Epithelial cell of esophagus (primary cell): ENCODE measurements at places on chromosomes 7 and 10.

- no peak for DNase-seq
Observed at GRCh38 chr7:47771336-47771989, 176.8 kb downstream of the PKD1L1 start.

GRCh38 chr10:22453320-22453719 lies 108.0 kb downstream of the SPAG6 start:
- DNase-seq: no peak

GRCh38 chr10:9681655-9682054 lies 1336.0 kb upstream of the CELF2 start:
- no peak for DNase-seq

DNA sequence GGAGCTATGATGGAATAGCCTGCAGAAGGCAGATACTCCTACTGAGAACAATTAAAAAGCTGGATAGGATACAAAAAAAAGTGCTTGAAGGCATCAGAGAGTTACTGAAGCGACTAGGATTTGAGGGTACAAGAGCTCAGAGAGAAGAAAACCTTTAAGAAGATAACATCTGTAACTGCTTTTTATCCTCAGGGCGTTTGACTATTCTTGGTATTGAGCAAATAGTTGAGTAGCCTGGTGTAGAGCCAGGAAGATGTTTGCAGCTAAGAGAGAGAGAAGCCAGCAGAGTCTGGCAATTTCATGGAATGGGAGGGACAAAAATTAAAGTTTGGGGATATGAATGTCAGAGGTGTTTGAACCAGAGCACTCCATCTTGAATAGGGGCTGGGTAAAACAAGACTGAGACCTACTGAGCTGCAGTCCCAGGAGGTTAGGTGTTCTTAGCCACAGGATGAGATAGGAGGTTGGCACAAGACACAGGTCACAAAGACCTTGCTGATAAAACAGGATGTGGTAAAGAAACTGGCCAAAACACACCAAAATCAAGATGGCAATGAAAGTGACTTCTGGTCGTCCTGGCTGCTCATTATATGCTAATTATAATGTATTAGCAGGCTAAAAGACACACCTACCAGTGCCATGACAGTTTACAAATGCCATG lies 428.8 kb downstream of the SH2D4B start:
- DNase-seq: no peak

DNA sequence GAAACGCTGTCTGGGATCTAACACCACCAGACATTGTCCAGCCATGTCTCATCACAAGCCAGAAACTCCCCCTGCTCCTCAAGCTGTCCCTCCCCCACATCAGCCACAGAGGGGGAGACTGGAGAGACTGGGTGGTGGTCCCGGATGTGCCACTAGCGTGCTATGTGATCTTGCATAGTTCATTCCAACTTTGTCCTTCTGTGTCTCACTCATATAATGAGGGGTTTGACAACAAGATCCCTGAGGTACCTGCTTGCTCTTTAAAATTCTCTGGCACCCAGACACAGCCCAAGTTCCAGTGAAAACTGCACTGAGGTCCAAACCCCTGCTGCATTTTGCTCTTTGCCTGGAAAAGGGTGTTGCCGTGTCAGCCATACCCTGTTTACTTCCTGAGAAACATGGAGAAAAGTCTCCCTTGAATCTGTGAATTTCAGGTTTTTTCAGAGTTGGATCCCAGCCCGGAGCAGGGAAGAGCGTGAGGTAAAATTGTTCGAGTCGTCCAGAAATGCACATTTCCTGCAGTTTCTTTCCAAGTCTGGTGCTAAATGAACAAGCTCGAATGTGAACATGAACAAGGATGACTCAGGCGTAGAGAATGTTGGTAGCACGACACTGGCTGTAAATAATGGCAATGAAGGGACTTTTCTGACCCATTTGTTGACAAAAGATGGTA lies 156.6 kb downstream of the CCDC3 start:
- peak; percentile 63 for DNase-seq

- peak; percentile 97 for DNase-seq
Observed at GRCh38 chr10:93437086-93437945, 44.8 kb downstream of the MYOF start.

GRCh38 chr7:123797673-123798531 lies 47.1 kb upstream of the HYAL4 start:
- DNase-seq: peak; percentile 96

DNA sequence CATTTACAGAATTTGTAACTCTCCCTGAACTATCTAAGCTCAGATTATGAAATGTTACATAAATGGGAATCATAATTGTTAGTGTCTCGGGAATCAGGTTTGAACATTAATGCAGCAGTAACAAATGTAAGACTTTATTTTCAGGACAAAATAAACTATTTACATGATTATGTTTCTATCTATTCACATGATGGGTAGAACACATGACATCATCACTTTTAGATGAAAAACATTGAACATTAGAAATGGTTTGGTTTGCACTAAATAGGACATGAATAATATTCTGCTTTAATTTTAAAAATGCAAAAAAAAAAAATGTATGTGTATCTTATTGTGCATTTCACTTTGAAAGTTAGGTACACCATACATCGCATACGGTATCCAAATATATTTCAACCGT lies 745.5 kb upstream of the POT1 start:
- DNase-seq: no peak

DNA sequence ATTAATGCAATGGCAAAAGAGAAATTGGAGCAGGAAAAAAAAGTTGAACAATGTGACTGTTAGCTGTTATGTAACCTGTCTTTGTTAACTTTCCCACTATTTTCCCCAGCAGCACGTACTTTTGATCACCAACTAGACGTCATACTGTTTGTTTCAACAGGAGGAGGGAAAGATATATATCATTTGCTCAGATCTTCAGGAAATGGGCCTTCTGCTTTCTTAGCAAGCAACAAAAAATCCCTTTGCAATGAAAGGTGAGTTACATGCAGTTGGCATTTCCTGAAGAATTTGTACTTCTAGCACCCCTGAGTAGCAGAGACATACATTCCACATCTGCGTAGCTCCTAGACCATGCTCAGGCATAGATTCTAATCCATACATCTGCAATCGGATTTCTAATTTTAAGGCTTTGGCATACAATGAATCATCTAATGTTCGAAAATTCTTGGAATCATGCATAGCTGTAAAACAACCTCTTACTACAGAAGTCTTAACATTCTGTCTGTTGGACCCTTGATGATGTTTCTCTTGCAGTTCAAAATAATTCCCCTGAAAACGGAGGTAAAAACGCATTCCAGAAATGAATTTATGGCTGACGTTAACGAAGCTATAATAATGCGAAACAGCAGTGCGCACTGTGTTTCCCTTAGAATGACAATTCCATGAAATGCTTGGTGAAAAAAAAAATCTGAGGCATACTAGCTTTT lies 286.9 kb upstream of the MGMT start:
- DNase-seq: no peak

- peak; percentile 74 for DNase-seq
Observed at GRCh38 chr7:112420236-112420861, 29.9 kb upstream of the IFRD1 start.
